Prostate gland (tissue), 2 donors: ENCODE measurements at places on chromosomes 4 and X. TPM values are rescaled to one million over a fixed set of nuclear protein-coding genes. Genes with fewer than 3 reads are reported as not detected.

Gene IL9R
- total RNA-seq = not detected

DNA sequence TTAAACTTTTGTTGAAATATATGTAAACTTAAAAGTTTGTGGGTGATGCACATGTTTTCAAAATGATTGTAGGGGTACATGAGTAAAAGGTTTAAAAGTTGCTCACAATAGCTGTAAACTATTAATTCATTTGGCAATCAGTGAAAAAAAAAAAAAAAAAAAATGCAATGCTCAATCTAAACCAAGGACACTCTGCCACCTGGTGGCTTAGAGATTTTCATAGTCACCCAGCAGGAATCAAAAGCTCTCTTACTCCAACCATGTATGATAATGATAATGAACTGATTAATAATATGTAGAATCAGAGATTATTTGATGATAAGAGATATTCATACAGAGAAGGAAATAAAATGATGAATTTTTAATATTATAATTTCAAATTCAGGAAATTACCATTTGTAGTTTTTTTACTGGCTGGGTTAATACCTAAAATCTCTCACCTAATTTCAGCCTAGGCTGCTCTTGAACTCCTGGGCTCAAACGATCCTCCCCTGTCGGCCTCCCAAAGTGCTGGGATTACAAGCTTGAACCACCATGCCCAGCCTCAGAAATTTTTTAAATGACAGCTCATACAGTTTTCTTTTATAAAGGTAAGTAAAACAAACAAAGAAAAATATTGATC, 46.9 kb upstream of the SLC25A4 start:
- DNase-seq = peak; percentile 37

DNA sequence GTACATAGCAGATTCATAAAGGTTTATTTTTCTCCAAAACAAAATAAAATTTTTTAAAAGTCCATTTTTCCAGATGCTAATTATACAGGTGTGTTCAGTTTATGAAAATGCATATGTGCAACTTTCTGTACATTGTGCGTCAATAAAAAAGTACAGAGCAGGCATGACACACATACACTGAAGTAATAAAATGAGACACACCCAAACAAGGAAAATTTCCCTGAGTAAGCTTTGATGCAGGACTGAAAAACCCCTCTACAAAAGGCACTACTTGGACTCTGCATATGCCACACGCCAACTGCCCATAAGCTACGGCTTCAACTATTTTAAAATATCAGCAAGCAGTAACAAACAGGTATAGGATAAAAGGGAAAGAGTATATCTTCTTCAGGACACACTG, 13.8 kb downstream of the ARAP2 start:
- no peak for DNase-seq

DNA sequence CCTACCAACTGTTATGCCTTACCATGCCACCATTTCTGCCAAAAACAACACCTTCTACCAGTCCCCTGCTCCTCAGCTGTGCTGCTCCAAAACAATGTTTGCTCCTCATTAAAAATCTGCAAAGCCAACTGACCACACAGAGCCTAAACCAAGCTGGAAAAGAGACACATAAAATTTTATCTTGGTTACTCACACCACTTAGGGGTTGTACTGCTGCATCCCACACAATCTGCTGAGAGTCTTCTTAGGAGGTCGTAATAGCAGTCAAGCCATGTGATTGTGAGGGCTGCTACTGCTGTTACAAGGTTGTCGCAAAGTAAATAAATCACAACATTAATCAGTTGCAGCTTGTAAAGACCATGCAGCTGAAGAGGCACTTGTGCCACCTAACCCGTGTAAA, 607.4 kb upstream of the FAM241A start:
- no peak for DNase-seq
